ENCODE measurements at places on chromosomes 5 and 9.
A peak's percentile ranks its signal among the peaks of the same experiment; 100 is the strongest.

DNA sequence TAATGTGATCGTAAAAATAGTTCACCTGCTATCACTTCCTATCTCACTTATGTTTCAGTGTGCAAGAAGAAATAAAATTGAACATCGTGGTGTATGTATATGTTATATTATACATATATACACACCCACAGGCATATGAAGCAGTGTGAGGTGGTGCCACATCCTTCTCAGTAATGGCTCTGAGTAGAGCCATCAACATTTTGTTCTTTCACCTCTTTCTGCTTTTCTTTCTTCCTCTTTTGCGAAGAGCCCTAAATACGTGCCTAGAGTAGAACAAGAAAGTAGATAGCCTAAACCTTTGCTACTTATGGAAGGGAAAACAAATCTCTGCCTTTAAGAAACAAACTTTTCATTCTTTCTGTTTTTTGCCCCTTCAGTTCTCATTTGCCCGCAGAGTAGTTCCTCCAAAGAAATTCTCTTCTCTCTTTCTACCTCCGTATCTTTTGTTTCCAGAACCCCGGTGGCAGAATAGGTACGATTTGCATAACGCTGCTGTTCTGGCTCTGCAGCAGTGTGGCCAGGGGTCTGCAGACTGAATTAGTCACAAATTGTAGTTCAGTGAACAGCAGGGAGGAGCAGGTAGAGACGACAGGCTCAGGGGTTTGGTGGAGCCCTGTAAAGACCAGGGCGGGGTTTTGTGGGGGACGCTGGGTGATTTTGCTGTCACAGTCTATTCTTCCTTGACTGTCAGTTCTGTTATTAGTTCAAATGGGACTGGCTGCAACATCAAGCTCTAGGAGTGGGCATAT lies 40.5 kb upstream of the PJA2 start:
- DNase-seq, result no peak

GRCh38 chr9:121582641-121583040 lies 68.8 kb upstream of the DAB2IP start:
- DNase-seq, result peak; percentile 64

DNA sequence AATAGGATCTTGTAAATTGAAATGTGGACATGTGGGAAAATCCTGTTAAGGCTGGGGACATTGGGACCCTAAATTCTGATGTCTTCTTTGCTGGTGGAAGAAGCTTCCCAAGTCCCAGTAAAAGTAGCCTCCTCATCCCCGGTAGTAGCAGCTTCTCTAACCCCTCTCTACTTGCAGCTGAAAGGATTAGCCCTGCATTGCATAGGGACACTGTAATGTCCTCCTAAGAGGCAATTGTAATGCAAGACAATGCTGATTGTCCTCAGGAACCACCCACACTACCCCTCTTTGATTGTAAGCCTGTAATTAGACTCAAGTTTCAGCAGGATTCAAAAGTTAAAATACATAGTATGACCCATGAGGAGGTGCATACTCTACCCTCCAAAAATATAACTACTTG lies 1938.4 kb upstream of the C9orf72 start:
- no peak for DNase-seq

DNA sequence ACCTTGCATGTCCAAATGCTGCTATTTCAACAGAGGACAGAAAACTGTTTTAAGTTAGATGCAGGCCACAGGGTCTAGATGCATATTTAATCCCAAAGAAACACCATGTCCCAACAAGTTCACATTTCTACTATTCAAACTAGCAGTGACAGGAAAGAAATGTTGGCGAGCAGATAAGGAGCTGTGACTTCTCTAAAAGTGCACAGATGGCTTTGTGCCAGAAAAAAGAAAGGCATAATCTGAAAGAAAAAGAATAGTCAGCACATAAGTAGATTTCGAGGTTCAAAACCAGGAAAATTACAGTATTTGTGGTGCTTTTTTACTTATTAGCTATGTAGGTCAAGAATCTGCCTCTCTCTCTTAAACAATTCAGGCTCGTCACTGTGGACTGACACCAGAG lies 178.3 kb downstream of the DNAH5 start:
- peak; percentile 13 for DNase-seq
